ENCODE measurements at places on chromosomes 1 and 21.
A peak's percentile ranks its signal among the peaks of the same experiment; 100 is the strongest.

DNA sequence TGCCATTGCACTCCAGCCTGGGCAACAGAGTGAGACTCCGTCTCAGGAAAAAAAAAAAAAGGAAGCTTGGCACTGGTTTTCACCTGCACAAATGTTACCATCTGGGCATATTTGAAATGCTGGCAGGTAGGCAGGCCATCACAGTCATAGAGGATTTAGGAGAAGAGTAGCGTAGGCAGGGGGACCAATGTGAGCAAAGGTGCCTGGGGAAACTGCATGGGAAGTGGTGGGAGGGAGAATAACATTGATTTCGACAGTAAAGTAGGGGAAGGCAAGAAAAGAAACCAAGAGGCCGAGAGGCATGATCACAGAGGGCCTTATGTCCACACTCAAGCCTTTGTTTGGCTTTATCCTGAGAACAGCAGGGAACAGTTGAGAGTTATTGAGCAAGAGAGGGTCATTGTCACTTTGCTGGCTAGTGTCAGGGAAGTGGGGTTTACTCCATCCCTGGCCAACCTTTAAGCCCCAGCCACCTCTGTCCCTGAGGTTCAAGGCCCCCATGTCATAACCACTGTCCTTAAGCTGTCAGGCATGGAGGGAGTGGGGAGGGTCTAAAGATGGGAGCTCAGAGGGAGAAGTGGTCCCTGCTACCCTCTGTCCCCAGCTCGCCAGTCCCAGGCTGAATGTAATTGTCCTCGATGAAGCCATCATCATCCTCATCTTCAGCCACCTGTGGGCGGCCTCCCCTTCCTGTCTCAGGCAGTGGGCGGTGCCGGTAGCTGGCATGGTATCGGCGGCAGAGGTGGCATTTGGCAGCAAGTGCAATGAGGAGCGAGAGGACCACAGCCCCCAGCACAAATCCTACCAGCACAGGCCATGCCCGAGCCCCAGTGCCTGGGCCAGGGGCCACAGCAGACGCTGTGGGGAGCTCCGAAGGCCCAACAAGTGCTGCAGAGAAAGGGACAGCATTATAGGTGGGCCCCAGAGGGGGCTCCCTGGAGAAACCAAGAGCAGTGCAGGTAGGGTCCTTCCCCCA is 2.9 kb downstream of the C1orf210 start:
- DNase-seq, result no peak

- DNase-seq, result no peak
Observed at GRCh38 chr1:202306535-202307345, 35.0 kb downstream of the UBE2T start.

- DNase-seq, result no peak
Observed at GRCh38 chr1:202243006-202243405, 49.4 kb downstream of the LGR6 start.

GRCh38 chr21:45863267-45863666 is 118.3 kb upstream of the COL6A1 start:
- DNase-seq, result no peak

DNA sequence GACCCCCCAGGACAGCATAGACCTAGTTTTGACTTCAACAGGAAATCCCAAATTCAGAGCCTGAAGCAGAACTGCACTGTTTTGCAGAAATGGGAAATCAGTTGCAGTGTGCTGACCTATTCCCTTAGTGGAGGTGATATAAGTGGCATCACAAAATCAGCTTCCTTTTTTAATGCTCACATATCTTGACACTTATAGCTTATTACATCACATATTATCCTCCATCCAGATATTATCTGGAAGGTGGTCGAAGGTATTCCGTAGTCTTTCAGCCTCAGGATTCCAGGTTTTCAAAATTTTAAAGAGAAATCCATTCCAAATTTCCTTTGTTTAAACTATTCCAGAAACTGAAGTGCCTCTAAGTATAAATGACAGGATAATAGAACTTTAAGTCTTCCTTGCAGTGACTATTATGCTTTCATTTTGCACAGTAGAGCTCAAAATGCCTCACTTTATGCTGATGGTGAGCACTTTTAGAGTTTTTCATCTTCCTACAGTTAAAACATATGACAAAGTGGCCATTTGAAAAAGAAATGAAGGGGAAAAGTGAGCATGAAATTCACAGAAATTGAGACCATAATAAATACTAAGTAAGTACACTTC is 106.4 kb upstream of the DPYD start:
- DNase-seq, result no peak

GRCh38 chr1:219066631-219067349 is 106.9 kb upstream of the LYPLAL1 start:
- DNase-seq, result no peak

DNA sequence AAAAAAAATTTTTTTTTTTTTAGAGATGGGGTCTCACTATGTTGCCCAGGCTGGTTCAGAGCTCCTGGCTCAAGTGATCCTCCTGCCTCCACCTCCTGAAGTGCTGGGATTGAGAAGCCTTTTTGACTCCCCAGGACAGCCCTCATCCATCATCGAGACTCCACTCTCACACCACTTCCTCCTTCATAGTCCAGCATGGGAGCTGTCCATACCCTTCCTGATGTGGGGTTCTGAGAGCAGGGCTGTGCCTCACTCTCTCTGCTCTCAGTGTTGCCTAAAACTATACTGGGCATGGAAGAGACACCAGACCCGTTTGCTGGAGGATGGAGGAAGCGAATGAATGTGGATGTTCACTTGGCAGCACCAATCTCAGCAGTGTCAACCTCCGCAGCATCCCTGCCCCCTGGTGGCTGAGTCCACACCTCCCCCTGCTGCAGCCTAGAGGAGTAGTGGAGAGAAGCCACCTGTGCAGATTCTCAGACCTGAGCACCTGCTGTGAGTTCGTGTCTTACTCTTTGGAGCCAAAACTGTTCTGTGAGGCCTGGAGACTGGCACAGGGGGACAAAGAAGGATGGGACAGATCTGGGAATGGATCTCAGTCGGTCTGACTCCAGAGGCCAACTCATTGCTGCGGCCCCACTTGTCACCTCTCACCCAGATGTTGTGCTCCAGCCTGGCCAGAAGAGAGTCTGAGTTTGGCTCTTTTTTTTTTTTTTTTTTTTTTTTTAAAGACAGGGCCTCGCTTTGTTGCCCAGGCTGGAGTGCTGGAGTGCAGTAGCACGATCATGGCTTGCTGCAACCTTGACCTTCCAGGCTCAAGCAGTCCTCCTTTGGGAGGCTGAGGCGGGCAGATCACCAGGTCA is 17.7 kb downstream of the TINAGL1 start:
- peak; percentile 63 for DNase-seq

GRCh38 chr1:21334214-21335087 is 44.2 kb upstream of the ECE1 start:
- no peak for DNase-seq

DNA sequence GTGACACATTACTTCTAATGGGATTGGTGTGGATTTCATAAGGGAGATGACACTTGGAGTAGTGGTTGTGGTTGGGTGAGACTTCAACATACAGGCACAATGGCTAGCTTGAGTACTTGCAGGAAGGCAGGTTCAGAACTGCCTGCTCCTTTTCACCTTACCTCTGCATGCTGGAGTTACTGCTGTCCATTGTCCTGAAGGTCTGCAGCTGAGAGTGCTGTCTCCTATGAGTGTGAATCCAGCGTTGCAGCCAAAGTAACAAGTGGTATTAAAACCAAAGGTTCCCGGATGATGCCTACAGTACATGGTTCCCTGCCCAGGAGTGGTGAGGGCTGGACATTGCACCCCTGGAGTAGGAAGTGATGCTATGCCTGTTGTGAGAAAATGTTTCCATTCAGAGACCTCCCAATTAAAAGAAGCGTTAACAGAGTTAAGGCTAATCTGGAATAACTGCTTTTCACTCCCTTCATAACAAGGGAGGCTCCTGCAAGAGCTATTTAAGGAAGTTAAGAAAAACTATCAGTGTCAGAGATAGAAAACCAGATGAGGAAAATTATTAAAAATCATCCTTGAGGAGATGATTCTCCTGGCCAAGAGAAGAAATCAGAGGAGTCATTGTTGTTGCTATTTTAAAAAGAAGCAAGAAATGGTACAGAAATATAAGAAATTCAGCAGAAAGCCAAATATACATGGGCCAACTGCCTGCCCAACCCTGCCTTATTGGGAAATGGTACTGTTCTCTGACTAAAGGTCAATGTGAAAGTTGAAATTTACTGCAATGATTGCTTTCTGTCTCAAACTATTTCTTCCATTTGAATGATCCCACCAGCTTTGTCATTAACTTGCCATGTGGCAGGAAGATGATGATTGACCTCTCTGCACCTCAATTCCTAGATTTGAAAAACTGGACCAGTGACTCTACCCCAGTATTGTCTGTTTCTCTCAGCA is 9.8 kb upstream of the F5 start:
- no peak for DNase-seq

DNA sequence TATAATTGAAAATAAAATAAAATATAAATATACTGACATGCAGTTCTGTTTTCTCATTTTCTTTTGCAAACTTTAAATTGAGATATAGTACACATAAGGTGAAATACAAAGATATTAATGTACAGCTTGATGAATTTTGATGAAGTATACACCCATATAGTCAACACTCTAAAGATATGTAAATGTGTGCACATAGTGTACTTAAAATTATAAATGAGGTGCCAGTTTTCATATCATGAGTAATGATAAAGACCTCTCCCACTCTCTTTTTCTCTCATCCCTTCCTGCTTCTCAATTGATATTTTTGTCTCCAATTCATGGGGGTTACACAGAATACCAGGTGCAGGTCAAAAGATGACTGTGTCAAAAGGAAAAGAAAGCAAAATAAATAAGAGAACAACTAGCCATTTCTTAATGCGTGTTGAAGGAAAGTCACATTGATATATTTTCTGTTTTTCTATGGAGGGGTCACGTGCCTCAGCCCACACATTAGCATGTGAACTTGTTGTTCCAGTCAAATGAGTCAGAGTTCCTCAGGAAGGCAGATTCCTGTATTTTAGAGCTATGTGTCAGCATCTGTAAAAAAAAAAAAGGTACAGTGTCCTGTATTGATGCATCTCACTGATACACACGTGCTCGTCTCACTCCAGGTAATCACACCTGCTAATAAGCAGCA is 64.3 kb upstream of the HOOK1 start:
- no peak for DNase-seq

- DNase-seq, result no peak
Observed at GRCh38 chr1:109773900-109774485, 10.3 kb upstream of the EPS8L3 start.

GRCh38 chr1:4593106-4593505 is 61.3 kb upstream of the AJAP1 start:
- DNase-seq, result no peak

DNA sequence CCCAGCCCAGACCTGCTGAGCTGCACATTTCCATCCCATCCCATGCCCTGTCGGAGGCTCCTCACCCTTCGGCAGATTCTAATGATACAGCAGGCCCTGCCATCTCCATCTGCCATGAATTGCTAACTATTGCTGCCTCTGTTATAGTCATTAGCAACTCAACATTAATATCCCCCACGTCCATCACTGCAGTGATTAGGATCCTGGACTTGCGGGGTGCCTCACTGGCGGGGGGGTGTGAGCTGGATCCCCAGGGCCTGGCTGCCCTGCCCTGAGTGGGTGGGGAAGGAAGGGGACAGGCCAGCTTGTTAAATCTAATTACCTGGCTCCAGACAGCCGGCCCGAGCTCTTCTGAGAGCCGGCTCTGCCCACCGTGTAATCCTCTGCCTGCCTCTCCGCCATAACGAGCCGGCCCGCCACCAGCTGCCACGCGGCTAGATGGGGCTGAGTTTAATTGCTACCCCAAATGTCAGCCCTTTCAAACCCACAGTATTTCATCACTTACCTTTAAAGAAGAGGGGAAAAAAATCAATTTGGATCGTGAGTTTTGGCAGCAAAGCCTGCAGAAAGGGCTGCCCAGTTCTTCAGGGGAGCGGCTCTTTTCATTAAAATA is 227.3 kb upstream of the CSF3R start:
- no peak for DNase-seq

GRCh38 chr1:155873860-155874259 is 14.5 kb downstream of the SYT11 start:
- DNase-seq, result no peak

DNA sequence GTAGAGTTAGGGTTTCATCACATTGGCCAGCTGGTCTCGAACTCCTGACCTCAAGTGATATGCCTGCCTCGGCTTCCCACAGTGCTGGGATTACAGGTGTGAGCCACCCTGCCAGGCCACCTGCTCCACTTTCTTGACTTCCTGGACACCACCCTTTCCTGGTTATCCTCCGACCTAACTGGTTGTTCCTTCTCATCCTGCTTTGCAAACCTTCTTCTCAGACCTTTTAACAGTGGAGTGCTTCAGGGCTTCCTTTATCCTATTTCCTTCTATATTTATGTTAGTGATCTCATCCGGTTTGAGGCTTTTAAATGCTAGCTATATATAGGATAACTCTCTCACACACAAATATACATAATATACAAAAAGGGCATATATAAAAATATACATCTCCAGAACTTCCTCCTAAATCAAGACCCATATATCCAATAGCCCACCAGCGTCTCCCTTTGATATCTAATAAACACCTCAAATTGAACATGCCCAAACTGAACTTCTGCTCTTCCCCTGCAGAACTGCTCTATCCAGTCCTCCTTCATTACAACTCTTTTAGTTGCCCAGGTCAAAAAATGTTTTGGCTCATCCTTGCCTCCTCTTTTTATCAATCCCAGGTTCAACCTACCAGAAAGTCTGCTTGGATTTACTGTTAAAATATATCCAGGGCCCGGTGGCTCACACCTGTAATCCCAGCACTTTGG is 19.5 kb upstream of the UQCRHL start:
- DNase-seq, result no peak

- no peak for DNase-seq
Observed at GRCh38 chr1:176983731-176984130, 180.8 kb downstream of the ASTN1 start.

DNA sequence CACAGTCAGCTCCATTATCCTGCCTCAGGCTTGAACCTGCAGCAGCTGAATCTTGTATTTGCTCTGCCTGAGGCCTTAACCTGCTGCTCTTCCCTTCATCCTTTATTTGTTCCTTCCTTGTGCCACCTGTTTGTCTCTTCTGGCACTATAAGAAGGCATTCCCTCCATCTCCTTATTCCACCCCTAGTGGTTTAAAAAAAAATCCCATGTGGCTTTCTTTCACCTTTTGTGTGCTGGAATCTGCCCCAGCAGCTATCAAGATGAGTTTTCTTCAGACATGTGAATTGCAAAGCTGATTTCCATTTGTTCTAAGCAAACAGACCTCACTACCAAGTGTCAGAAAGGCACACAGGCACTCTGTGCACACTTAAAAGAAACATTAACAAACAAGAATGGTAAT is 294.6 kb downstream of the TTLL7 start:
- no peak for DNase-seq

Data from activated naive CD4-positive, alpha-beta T cell (primary cell).